WTC11 (cell line): ENCODE measurements at places on chromosomes 5 and 9.

DNA sequence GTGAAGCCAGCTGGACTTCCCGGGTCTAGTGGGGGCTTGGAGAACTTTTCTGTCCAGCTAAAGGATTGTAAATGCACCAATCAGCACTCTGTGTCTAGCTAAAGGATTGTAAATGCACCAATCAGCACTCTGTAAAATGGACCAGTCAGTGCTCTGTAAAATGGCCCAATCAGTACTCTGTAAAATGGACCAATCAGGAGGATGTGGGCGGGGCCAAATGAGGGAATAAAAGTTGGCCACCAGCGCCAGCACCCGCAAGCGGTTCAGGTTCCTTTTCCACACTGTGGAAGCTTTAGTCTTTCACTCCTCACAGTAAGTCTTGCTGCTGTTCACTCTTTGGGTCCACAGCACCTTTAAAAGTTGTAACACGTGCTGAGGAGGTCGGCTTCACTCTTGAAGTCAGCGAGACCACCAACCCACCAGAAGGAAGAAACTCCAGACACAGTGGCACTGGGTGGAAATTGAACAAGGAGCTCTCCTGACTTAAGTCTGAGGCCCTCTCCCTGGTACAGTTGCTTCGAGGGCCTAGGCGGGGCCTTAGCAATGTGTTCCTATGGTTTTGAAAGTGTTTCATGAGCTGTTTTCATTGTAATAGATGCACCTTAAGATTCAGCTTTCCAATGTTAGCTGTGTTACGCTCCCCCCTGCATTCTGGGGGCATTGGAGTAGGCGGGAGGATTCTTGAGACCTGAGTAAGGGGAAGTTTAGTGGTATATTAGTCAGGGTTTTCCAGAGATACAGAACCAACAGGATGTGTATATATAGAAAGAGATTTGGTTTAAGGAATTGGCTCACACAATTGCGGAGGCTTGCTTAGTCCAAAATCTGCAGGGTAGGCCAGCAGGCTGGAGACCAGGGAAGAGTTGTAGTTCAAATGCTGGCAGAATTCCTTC is 21.5 kb upstream of the MYO10 start:
- no peak for DNase-seq

DNA sequence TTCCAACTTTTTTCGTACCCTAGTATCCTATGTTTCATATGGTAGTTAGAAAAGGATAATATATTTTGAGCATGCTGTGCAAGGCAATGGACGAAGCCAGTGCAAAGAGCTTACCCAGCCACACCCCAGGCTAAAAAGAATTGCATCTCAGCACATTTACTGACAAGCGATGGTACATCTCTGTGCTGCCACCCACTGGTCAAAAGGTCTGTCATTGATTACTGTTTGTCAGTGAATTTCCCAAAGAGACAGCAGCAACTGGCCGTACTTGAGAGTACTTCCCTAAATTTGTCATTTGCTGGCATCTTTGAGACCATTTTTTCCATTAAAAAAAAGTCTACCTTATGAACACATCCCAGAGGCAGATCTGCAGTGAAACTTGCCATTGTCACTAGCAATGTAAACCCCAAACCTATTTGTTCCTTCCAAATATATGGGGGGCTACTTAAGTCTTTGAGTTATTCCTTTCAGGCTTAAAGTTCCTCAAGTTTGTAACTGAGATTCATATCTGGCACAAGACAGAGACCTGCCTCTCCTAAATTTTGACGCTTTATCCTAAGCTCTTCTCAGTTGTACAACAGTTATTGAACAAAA is 184.3 kb downstream of the CTNND2 start:
- DNase-seq: peak; percentile 74

GRCh38 chr9:122263699-122264349 is 816 bp downstream of the RBM18 start:
- no peak for DNase-seq

DNA sequence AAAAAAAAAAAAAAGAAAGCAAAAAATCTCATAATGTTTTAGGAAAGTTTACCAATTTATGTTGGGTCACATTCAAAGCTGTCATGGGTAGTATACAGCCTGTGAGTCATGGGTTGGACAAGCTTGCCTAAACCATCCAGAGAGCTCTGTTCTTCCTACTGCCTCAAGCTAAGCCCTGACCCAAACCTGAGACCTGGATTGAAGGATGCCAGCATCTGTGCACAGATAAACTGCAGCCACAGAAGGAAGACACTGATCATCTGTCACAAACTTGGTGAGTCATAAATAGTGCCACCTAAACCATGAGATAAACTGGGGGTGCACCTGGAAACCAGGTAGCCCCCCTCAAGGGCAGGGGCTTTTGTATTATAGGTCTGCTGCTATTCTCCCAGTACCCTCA is 31.0 kb downstream of the CSF2 start:
- no peak for DNase-seq

- DNase-seq: no peak
Measured at GRCh38 chr5:53010814-53011213, 21.7 kb downstream of the ITGA2 start.

- DNase-seq: peak; percentile 96
Measured at GRCh38 chr5:139293507-139294373, at the start of gene MATR3. Gene MATR3 (plus strand): TSS chr5:139293740. CDS start chr5:139307416, 13,676 bp downstream.

DNA sequence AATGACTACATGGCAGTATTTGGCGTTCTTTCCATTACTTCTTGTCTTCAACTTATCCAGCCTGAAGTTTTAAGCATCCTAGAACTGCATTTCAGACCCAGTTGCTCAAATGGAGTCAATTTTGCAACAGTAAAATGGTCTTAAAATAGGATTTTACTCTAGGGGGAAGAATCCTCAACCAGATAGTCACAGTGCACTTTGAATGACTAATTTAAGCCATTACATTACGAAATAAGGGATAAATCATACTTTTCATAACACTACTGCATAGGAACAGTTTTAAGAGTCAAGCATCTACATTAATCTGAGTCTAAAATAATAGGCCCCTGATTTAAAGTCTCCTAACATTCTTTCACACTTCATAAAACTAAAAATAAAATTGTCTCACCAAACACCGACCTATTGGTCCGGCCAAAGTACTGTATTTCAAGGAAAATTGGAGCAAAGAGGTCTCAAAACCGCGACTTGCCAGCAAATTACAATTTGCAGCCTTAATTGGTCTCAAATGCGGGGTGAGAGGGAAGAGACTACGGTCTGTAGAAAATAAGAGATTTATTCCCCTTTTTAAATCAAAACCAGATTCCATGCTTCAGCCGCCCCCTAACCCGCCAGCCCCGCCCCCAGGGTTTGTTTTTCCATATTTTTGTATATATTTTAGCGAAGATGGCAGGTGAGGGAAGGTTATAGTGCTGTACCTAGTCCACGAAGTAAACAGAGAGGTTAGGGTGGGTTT is 1.2 kb upstream of the SMARCA2 start:
- no peak for DNase-seq

- no peak for DNase-seq
Measured at GRCh38 chr9:69004836-69005235, 9.1 kb downstream of the PRKACG start.

GRCh38 chr9:4339836-4340560 is 40.1 kb upstream of the GLIS3 start:
- no peak for DNase-seq

- no peak for DNase-seq
Measured at GRCh38 chr5:56128113-56128512, 105.0 kb downstream of the ANKRD55 start.

- DNase-seq: no peak
Measured at GRCh38 chr5:77015938-77016569, 14.2 kb upstream of the AGGF1 start.

- DNase-seq: no peak
Measured at GRCh38 chr9:137114220-137114612, 317 bp downstream of the DPP7 start.

- DNase-seq: no peak
Measured at GRCh38 chr5:133240425-133241091, 188.7 kb downstream of the HSPA4 start.

GRCh38 chr5:115147052-115147451 is 22.7 kb downstream of the TRIM36 start:
- DNase-seq: no peak

- peak; percentile 98 for DNase-seq
Measured at GRCh38 chr9:17134396-17135294, at the start of gene CNTLN. Gene CNTLN (plus strand): TSS chr9:17135040. CDS start chr9:17135066, 26 bp downstream.

- DNase-seq: peak; percentile 44
Measured at GRCh38 chr5:112205846-112206245, 213.2 kb downstream of the EPB41L4A start.

DNA sequence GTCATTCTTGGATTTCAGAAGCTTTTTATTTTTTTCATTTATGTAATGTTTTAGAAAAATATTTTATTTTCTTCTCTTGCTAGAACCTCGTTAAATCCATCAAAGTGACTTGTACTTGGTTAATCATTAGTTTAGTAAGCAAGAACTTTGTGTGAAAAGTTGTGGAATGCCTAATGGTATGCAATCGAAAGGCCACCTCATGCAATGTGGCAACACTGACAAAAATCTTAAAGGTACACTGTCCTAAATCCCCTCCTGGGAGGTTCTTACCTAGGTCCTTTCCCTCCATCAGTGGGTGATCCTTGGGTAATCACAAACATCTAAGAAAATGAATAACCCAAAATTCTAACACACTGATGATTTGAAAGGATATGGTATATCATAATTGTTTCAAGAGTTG is 304.2 kb downstream of the DNAH5 start:
- no peak for DNase-seq

GRCh38 chr5:164763206-164763605 is 1257.8 kb downstream of the MAT2B start:
- DNase-seq: no peak

DNA sequence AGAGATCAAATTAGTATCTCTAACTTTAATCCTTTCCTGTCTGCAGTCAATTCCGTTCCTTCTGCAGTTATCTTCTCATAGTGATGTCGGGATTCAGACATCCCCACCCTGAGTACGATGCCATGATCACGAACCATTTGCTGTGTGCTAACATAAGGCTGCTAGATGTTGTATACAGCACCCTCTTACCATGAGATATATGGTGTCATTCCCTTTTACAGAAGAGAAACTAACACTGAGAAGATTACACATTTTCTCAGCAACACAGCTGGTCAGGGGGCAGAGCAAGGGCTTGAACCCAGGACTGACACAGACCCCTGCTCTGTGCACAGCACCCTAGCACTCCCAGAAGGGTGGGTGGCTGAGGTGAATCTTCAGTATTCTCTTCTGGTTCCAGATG is 46.9 kb upstream of the HSD17B4 start:
- DNase-seq: no peak

GRCh38 chr5:62812621-62813255 is 234.1 kb downstream of the LRRC70 start:
- DNase-seq: no peak

GRCh38 chr9:23447944-23448343 is 378.1 kb downstream of the ELAVL2 start:
- no peak for DNase-seq
